ENCODE measurements at places on chromosomes 3 and 15.

DNA sequence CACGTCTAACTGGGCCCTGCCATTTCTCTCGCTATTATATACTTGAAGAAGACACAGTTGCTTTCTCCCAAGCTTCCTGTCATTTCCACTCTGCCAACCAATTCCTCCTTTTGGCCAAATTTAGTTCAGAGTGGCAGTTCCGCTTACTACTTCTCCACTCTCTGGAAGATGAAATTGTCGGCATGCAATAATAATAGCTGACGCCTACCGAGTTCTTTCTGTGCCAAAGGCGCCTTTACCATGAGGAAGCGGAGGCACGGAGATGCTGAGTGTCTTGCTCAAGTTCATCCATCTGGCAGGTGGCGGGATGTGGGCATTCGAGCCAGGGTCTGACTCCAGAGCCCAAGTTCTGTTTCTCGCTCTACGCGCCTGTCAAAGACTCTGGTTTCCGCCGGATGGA, 14.6 kb upstream of the NRROS start:
- no peak for DNase-seq

- no peak for DNase-seq
Observed at GRCh38 chr3:141006344-141006743, 44.8 kb upstream of the SPSB4 start.

GRCh38 chr15:99547517-99547916, 18.3 kb upstream of the MEF2A start:
- no peak for DNase-seq

DNA sequence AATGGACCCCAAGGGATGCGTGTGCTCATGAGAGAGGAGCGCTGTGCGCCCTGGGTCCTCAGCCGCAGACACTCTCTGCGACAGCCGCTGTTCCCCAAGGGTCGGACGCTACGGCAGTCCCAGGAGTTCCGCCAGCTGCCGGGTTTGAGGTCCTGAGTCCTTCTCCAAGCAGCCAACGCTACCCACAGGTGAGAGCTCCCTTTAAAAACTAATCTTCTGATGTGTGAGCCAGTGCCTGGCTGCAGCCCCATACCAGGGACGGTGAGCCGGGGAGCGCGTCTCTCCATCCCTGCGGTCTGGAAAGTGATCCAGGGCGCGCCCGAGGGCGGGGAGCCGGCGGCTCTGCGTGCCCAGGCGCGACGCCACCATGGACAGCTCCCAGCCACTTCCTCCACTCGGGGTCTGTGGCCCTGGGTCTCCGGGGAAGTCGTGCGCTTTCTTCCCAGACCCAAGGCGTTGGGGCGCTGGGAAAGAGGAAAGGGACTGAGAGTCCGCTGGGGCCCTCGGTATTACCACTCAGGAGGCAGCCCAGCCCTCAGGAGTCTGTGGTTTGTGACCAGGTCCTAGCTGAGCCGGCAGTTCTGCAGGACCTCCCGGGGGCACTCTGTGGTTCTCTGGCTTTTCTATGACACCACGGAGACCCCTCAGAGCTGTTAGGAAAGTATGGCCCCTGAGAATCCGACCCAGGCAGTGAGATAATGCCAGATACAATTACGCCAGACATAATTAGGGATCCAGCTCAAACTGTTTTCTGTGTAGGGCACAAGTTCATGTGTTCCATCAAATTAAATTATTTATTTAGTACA, 1.4 kb downstream of the CEMIP start:
- no peak for DNase-seq

DNA sequence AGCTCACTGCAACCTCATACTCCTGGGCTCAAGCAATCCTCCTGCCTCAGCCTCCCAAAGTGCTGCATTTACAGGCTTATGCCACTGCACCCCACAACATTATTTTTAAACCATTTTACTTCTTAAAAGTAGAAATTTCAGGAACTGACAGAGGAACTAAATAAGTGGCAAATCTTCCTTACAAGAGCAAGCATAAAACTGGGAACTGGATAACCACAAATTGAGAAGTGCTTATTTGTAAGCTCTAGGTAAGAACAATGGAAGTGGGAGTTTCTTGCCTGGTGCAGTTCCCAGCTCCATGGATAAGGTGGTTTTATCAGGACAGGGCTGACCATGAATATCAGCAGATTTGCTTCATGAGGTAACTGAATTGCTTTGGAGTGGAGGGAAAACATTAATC, 655.2 kb downstream of the DIPK2A start:
- DNase-seq: no peak

DNA sequence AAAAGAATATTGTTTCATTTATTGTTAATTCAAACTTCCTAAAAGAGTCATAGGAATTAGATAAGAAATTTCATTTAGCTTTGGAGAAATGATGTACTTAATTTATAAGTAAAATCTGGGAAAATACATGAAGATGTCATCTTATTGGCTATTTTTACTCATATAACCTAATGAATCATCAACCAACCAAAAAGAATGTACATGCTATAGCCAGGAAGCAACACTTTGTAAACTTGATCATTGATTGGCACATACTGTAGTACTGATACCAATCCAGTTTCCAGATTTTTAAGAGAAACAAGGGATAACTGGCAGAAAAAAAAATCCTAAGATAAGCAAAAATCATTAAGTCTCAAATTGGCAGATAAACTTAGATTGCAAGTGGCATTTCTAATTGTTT, 207.9 kb upstream of the CDIN1 start:
- no peak for DNase-seq

DNA sequence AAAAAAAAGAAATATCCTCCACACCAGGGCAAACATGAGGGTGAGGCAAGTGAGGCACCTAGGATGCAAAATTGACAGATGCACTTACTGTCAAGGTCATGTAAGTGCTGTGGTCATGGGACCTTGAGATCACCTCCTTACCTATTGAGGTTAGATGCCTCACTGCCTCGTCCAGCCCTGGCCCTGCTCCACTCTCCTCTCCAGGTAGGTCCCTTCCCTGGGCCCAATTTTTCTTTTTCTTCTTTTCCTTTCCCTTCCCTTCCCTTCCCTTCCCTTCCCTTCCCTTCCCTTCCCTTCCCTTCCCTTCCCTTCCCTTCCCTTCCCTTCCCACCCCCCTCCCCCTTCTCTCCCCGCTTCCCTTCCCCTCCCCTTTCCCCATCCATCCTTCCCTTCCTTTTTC, 71.1 kb upstream of the DLG1 start:
- DNase-seq: no peak

DNA sequence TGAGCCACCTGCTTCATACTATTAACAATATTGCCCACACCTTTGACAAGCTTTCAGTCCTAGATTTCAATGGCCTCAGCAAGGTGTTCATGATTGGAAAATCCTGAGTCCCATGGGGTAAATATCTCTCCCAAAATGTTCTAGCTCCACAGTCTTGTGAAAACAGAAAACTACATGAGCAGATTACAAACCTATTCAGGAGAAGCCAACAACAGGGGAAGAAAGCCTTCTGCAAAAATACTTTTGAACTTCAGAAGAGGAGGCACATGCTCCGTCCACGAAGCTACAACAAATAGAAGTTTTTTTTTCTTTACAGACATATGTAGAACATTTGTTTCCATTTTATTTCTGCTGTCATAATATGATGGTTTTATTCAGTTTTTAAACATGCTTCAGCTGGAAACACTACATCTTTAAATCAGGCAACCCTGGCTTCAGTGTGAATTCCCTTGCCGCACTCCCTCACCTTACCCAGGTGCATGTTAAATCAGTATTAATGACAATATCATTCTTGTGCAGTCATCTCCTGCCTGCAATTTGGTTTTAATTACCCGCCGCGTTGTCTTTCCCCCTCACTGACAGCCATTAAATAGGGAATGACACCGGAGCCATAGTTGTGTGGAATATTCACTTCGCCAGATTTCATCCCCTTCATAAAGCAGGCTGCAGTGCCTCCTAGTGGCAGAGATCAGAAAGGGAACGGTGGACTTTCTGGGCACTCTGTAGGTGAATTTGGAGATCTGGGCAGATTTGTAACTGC, 725.5 kb upstream of the ARRDC4 start:
- DNase-seq: no peak

DNA sequence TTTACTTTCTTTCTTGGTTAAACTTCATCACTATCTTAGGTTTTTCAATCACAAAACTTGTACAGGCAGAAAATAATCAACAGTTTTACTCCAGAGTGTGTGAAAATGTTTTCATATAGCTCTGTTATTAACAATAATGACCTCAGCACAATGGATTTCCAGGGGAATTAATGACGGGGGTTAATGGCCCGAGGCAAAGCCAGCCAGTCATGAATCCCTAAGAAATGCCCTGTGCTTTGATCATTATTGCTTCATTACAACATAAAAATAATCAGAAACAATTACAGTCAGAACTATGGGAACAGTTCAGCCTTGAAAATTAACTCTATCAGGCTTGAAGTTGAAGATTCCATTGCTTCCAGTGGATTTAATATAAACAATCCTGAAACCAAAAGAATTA, 875.4 kb downstream of the ROBO2 start:
- DNase-seq: no peak

DNA sequence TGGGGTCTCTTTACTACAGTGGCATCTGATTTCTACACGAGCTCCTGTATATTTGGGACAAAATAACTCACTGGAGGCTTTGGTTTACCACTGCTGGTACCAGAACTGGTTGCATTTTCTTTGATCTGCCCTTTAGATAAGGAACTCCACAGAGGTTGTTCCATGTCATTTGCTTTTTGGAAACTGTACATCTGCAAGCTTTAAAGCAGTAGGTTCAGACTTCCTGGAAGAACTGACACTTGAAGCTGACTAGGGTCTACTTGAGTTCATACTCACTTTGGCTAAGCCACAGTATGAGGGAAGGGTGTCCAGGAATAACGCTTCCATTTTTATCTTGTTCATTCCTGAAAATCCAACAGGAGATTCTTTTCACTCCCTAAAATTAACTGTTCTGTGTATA, 86.4 kb downstream of the WWTR1 start:
- DNase-seq: no peak

DNA sequence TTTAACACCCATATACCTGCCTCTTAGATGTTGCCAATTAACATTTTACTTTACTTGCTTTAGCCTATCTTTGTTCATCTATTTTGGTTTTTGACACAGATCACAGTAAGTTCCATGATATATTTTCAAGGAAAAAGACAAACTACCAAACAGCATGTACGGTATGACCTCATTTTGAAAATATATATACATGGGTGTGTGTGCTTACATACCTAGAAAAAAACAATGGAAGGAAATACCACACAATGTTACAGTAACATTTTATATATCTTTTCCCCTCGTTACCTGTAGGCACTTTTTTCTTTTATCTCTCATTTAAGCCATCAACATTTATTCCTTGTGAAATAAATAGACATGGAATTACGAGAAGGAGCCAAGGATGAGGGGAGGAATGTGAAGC, 170.0 kb downstream of the FOXP1 start:
- DNase-seq: no peak

- DNase-seq: no peak
Observed at GRCh38 chr3:98262046-98262445, 2.0 kb upstream of the OR5H6 start.
